ENCODE measurements at places on chromosomes 3 and 15. TPM values are rescaled to one million over a fixed set of nuclear protein-coding genes. Genes with fewer than 3 reads are reported as not detected.

The CP gene
- total RNA-seq = 0.28 TPM

GRCh38 chr3:134311265-134311664 is 60.6 kb upstream of the RYK start:
- H3K4me3 ChIP-seq = no peak overlapping the region
- H3K36me3 ChIP-seq = no peaks in the 10 kb centered on the region
- DNase-seq = peak; percentile 77
- H3K27me3 ChIP-seq = no peaks in the 10 kb centered on the region
- H3K4me1 ChIP-seq = peaks cover 47% of the 10 kb centered on the region

GRCh38 chr3:54950391-54951003 is 22.6 kb upstream of the LRTM1 start:
- peaks cover 18% of the 10 kb centered on the region for H3K4me1 ChIP-seq
- no peak for DNase-seq
- H3K27me3 ChIP-seq = no peaks in the 10 kb centered on the region
- H3K27ac ChIP-seq = 0 out of 2 replicates have a peak overlapping the region, but pooled peaks have one; percentile 17
- no peak overlapping the region for H3K4me3 ChIP-seq

GRCh38 chr3:33437556-33438283 is 2.5 kb downstream of the UBP1 start:
- peaks cover 5% of the 10 kb centered on the region for H3K4me1 ChIP-seq
- DNase-seq = peak; percentile 77
- no peaks in the 10 kb centered on the region for H3K36me3 ChIP-seq
- peak overlapping the region; percentile 73 for H3K4me3 ChIP-seq
- H3K27me3 ChIP-seq = no peaks in the 10 kb centered on the region

DNA sequence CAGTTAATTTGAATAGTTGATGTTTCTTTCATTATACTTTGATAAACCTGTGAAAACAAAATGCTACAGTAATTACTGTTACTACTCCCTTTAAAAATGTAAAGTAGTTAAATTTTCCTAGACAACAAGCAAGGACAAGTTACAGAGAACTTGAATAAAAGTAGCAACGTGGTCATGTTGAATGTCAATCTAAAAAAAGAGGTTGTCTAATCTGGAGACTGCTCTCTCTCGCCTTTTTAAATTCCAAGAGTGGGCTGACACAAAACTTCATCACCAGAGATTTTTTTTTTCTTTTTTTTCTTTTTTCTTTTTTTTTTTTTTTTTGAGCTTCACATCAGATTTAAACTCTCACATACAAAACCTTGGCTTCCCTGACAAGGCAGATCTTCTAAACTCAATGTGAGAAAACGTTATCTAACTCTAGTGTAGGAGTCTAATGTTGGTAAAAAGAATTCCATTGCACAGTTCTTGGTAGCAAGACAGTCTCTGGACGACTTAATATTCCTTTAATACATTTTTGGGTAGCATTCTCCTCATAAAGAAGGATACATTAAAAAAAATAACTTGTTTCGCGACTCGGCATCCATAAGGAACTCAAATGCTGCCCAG is 4.1 kb downstream of the FOXP1 start:
- peak overlapping the region; percentile 19 for H3K27ac ChIP-seq
- no peak for DNase-seq
- no peaks in the 10 kb centered on the region for H3K27me3 ChIP-seq

- no peak for DNase-seq
- H3K4me3 ChIP-seq = no peak overlapping the region
- H3K4me1 ChIP-seq = peaks cover 4% of the 10 kb centered on the region
- H3K27ac ChIP-seq = no peak overlapping the region
- H3K36me3 ChIP-seq = no peaks in the 10 kb centered on the region
These were observed 197.3 kb upstream of the ADAMTS9 start for GRCh38 chr3:64885055-64885454.

GRCh38 chr15:25437777-25438600 is 835 bp downstream of the UBE3A start:
- H3K4me3 ChIP-seq = peak overlapping the region; percentile 52
- no peaks in the 10 kb centered on the region for H3K36me3 ChIP-seq
- peak; percentile 40 for DNase-seq

DNA sequence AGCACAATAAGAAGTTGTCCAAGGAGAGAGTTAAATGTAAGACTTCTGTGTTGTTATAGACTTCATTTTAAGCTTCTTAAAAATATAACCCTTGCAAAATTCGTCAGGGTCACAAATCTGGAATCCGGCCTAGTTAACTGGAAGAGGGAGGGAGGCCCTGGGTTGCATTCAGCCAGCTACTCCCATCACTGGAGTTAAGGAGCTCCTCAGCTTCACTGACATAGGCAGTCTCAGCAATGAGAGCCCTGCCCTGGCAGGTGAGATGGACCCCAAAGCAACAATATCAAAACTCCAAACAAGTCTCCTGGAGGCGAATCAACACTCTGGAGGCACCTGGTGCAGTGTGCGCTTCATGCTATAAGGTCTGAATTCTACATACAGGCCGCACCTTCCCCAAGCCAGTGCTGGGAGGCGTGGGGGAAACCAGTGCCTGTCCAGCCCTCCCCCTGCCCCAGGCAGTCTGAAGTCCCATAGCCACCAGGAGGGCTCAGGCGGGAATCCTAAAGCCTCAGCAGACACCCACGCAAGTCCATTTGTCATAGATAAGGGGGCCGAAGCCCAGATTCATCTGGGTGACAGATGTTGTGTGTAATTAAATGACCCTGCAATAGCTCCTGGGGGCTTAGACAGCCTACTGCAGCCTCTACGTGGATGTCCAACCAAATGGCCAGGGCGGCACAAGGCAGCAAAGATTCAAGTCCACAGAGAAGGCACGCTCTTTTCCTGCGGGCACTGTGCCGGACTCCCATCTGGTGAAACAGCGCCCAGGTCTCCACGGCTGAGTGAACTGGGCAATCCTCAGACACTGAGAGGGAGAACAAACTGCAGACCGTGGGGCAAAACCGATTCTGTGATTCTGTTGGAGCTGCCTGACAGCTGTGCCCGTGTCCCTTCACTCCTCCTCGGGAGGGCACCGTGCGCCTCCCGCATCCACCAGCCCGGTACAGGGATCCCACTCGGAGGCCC is 64.9 kb downstream of the ATP10A start:
- H3K4me1 ChIP-seq = peaks cover 10% of the 10 kb centered on the region
- H3K36me3 ChIP-seq = peaks cover 2% of the 10 kb centered on the region
- H3K27ac ChIP-seq = no peak overlapping the region
- DNase-seq = peak; percentile 54

DNA sequence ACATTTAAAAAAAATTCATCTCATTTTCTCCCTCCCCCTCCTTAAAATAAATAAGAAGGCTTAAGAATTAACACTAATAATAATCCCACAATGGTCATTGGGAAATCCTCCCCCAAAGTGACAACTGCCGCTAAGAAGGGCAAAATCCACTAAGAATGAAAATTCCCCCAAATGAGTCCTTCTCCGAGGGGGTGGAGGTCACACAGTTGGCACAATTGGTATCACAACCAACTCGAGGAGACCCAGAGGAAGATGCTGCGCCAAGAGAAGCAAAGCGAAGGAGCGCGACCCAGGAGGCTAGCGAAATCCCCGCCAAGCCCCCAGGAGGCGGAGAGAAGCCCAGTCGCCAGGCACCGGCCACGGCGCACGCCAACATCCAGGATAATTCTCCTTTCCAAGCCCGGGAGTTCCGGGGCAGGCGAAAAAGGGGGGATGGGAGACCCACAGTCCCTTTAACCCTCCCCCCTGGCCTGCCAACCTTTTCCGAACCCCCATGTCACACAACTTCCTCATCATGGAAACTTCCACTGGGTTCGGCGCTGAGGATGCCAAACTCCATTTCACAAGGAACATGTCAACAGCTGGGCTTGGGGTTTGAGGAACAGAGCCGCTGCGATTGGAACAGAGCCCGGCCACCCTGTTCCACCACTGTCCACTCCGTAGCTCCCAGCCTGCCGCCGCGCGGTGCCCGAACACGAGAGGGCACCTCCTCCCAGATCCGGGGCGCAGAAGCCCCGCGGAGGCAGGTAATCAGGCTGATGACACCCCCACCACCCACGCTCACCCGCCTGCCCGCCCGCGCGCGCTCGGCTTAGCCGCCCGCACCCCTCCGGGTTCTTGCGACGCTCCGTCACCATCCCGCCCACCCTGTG is 668 bp downstream of the THRB start:
- H3K27ac ChIP-seq = no peak overlapping the region
- no peak overlapping the region for H3K4me3 ChIP-seq
- DNase-seq = no peak
- no peaks in the 10 kb centered on the region for H3K36me3 ChIP-seq
- peaks cover 2% of the 10 kb centered on the region for H3K4me1 ChIP-seq

GRCh38 chr15:81023483-81024264 is 23.0 kb downstream of the TLNRD1 start:
- H3K4me1 ChIP-seq = peaks cover 10% of the 10 kb centered on the region
- H3K27ac ChIP-seq = no peak overlapping the region
- H3K27me3 ChIP-seq = no peaks in the 10 kb centered on the region
- H3K4me3 ChIP-seq = no peak overlapping the region
- no peaks in the 10 kb centered on the region for H3K36me3 ChIP-seq

DNA sequence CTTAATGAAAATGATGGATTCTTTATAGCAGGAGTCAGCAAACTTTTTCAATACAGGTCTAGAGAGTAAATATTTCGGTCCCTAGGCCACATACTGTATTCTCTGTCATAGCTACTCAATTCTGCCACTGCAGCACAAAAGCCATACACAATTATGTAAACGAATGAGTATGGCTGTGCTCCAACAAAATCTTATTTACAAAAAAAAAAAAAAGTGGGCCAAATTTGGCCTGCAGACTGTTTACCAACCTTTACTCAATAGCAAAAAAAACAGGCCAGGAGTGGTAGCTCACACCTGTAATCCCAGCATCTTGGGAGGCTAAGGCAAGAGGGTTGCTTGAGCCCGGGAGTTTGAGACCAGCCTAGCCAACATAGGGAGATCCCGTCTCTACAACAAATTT is 41.1 kb downstream of the TTBK2 start:
- no peaks in the 10 kb centered on the region for H3K4me1 ChIP-seq
- H3K27ac ChIP-seq = no peak overlapping the region
- no peaks in the 10 kb centered on the region for H3K27me3 ChIP-seq
- no peak for DNase-seq
- H3K4me3 ChIP-seq = no peak overlapping the region
- no peaks in the 10 kb centered on the region for H3K36me3 ChIP-seq

DNA sequence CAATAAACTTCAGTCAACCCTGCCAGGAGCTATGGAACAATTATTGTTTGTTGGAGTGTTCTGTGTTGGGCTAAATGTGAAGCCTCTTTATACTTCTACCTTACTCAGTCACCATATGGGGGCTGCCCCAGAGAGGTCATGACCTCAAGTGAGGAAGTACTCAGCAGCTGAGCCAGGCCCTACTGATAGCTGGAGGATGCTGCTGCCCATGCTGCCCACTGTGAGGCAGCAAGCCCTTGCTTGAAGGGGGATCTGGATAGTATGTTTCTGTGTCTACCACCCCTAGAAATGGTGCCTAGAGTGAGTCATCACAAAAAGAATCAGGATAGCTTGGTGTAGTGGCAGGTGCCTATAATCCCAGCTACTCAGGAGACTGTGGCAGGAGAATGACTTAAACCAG is 4.5 kb upstream of the RPL24 start:
- peaks cover 5% of the 10 kb centered on the region for H3K4me1 ChIP-seq
- H3K27me3 ChIP-seq = no peaks in the 10 kb centered on the region
- no peak overlapping the region for H3K4me3 ChIP-seq
- no peaks in the 10 kb centered on the region for H3K36me3 ChIP-seq
- no peak for DNase-seq

GRCh38 chr3:168070919-168071318 is 24.8 kb downstream of the GOLIM4 start:
- H3K27me3 ChIP-seq = no peaks in the 10 kb centered on the region
- peaks cover 13% of the 10 kb centered on the region for H3K4me1 ChIP-seq
- no peak for DNase-seq
- no peak overlapping the region for H3K4me3 ChIP-seq
- H3K36me3 ChIP-seq = no peaks in the 10 kb centered on the region
- peak overlapping the region; percentile 84 for H3K27ac ChIP-seq

DNA sequence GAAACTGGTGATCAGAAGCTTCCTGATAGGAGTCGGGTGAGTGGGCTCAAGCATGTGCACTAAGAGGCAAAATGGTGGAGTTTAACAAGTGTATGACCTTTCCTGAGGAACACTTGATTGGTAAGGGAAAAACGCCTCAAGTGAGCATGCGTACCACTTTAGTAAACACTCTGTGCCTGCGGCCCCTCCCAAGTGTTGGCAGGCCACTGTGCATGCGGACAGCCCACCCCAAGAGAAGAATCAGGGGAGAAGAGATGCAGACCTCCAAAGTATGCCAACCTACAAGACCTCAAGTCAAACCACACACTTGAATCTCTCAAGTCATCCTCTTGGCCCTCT is 122.3 kb downstream of the CTNNB1 start:
- H3K4me3 ChIP-seq = no peak overlapping the region
- DNase-seq = no peak
- H3K27ac ChIP-seq = no peak overlapping the region
- no peaks in the 10 kb centered on the region for H3K4me1 ChIP-seq
- no peaks in the 10 kb centered on the region for H3K36me3 ChIP-seq

GRCh38 chr3:194123726-194124125 is 12.2 kb upstream of the HES1 start:
- no peak overlapping the region for H3K27ac ChIP-seq
- no peaks in the 10 kb centered on the region for H3K36me3 ChIP-seq
- H3K4me3 ChIP-seq = no peak overlapping the region
- H3K27me3 ChIP-seq = peaks cover 42% of the 10 kb centered on the region
- peaks cover 3% of the 10 kb centered on the region for H3K4me1 ChIP-seq
- no peak for DNase-seq

DNA sequence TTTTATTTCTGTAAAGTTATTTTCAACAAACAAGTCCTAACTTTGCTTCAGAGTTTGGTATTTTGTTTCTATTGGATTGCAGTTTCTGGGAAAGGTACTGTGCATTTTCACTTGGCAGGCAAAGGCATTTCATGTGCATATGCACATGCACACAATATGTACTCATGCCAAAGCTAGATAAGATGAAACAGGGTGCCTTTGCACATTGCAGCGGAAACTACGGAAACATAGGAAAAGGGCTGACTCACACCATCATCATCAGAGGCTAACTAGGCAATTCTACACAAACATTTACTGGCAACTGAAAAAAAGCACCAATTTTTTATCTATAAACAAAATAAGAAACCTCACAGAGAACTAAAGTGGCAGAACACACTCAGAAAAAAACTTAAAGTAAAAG is 550.6 kb upstream of the NECTIN3 start:
- peaks cover 2% of the 10 kb centered on the region for H3K4me1 ChIP-seq
- H3K27ac ChIP-seq = peak overlapping the region; percentile 76
- H3K27me3 ChIP-seq = no peaks in the 10 kb centered on the region
- DNase-seq = peak; percentile 98
- no peaks in the 10 kb centered on the region for H3K36me3 ChIP-seq
- no peak overlapping the region for H3K4me3 ChIP-seq

DNA sequence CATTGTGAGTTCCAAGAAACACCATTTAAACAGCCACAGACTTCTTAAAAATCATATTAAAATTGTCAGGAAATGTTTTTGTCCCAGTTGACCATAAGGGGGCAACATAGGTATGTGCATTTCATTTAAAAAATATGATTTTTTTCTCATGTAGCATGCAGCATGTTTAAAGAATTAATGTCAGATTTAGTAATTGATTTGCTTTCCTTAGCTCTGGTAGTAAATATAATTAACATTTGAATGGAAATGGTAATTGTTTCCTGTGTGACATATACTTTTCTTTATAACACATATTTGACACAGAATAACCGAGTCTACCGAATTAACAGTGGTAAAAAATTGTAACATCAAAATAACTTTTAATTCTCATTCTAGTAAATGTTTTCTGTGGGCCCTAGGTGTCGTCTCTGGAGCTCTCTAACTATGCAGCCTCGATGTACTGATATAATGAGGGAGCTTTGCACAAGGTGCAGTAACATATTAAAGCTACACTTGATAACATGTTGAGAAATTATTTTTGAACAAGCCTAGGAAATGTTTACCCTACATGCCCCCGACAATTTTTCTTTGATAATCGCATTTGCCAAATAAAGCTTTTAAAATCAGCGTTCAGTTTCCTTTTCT is 34.9 kb downstream of the NXPE3 start:
- peaks cover 4% of the 10 kb centered on the region for H3K36me3 ChIP-seq
- no peaks in the 10 kb centered on the region for H3K27me3 ChIP-seq
- peak; percentile 54 for DNase-seq
- H3K4me3 ChIP-seq = no peak overlapping the region
- no peak overlapping the region for H3K27ac ChIP-seq
- H3K4me1 ChIP-seq = peaks cover 2% of the 10 kb centered on the region

Measured in IMR-90 (cell line).